Astrocyte (in vitro differentiated cells and primary cell): ENCODE measurements at places on chromosomes 5 and 9. TPM values are rescaled to one million over a fixed set of nuclear protein-coding genes. Genes with fewer than 3 reads are reported as not detected.

GABRA6 gene
- not detected in 2 replicates for total RNA-seq

MAP1B gene
- total RNA-seq: 386 and 476 TPM in 2 replicates

GNA14 gene
- total RNA-seq: 1.0 and 1.1 TPM in 2 replicates

GRCh38 chr5:160787240-160787639 lies 64.8 kb downstream of the ATP10B start:
- DNase-seq: no peak

DNA sequence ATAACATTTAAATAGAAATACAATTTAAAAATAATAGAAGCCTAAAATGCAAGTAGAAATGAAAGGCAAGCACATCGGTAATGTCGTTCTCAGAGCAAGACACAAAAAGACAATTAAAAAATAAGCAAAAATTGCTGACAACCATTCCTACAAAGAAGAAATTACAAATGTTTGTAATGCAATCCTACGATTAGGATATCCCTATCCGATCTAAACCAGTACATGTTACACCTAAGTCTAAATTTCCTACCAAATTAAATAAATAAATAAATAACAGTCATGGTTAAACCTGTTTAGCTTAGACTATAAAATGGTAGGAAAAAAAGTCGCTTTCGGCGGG lies 90.0 kb downstream of the ANXA2R start:
- no peak for DNase-seq

DNA sequence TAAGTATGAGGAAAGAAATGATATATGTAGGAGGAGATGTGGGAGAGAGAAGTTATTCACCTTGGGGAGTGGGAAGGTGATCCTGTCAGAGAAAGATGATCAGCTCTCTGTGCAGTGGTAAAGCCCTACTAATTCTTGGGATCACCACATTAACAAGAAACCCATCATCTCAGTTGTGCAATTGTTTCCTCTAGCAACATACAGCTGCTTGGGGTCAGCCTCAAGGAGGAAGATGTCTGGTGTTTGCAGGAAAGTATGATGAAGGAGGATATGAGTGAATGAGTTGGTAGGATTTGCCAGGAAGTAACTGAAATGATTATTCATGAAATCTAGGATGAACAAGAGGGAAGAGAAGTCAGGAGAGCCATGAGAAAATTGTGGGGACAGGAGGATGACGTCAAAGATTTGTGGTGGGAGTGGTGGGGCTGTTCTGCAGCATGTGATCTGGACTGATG lies 50.1 kb downstream of the TNFSF8 start:
- DNase-seq: no peak

DNA sequence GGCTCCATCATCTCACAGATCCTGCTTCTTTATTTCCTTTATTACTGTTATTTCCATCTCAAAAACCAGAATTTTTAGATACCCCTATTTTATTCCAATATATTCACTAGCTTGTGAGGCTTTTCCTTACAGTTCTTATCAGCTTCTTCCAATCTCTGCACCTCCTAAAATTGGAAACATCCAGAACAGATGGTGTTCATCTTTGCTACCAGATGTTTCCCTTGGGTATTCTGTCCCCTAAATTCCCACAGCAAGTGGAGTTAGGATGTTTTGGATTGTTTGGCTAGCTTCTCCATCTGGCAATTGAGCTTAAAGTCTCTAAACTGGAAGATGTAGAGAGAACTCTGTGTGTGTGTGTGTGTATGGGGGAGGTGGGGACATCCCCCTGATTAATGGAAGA lies 580.4 kb downstream of the DTWD2 start:
- DNase-seq: no peak

PKN3 gene
- 2.3 and 3.1 TPM in 2 replicates for total RNA-seq

PCDHB7 gene
- total RNA-seq: 0.79 and 1.0 TPM in 2 replicates

ADAMTS16 gene
- 5.7 and 11.4 TPM in 2 replicates for total RNA-seq

DNA sequence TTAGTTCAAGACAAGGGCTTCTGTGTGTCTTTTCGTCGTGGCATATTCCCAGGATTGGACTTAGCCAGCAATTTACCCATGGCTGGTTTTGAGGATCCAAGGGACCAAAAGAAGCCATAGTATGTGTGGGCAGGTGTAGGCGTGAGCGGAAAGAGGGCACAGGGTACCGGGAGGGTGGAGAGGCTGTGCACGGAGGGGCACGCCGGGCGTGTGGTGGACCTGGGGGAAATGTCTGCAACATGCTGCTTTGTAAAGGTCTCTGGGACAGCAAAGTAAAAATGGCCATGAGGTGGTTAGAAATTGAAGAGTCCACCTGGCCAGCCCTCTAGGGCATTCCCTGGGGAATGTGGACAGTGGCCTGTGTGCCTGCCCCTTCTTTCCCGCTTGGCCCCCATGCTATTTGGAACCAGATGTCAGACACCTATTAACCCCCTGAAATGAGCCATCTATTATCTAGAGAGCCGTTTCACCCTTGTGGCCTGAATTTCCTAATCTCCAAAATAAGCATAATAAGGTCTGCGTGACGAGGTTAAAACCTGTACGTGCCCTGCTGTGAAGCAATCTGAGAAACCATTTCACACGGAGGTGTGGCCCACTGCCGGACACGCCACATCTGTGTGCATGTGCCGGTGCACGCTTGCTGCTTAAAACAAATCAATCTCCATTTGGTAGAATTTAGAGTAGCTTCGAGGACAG lies 5.1 kb downstream of the FLT4 start:
- no peak for DNase-seq

DNA sequence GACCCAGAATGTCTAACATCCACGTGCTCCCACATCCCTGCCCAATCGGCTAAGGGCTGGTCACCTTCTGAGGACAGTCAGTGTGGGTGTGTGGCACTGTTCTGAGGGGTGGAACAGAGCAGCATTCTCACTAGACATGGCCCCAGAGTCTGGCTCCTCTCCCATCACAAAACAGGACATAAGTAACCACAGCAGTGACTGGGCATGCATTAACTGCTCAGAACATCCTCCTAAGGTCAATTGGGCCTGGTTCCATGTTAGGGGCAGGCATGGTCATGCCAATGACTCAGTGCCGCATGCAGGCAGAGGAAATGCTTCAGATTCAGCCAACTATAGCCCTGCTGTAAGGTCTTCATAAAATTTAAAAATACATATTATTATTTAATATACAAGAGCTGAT lies 12.9 kb downstream of the MACROH2A1 start:
- DNase-seq: no peak

DNA sequence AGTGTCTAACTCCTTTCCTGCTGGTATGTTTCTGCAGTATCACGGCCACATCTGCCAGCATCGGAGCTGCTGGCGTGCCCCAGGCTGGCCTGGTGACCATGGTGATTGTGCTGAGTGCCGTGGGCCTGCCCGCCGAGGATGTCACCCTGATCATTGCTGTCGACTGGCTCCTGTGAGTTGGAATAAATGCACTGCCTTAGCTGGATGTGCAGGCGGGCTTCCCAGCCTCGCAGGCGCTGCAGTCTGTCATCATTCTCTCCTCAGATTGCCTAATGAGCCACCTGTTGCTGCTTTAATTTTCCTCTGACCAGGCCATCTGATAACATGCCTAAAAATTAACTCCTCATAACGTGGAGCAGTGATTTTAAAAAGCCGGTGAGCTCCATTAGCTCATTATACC lies 79.1 kb upstream of the PLPP6 start:
- DNase-seq: no peak

ADAMTSL1 gene
- 11.4 and 12.6 TPM in 2 replicates for total RNA-seq

GRCh38 chr5:68680366-68680765 lies 413.4 kb upstream of the SLC30A5 start:
- no peak for DNase-seq

DNA sequence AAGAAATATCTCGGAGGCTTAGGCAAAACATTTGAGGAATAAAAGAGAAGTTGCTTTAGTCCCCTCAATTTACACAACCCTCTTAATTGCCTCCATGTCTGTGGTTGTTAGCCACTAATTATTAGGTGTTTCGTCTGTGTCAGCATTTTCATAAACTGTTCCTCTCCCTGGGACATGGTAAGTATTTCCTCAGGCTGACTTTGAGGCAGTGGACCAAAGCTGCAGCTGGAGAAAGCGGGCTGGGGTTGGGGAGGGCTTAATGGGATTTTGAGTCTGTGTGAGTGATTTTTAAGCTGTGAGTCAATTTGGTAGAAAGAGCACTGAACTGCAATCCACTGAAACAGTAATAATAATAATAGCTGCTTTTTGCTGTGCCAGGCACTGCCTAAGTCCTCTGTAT lies 13.0 kb upstream of the TTC1 start:
- no peak for DNase-seq

C8G gene
- 0.77 and 1.6 TPM in 2 replicates for total RNA-seq

TTC23L gene
- total RNA-seq: 0.16 and 1.2 TPM in 2 replicates

DNA sequence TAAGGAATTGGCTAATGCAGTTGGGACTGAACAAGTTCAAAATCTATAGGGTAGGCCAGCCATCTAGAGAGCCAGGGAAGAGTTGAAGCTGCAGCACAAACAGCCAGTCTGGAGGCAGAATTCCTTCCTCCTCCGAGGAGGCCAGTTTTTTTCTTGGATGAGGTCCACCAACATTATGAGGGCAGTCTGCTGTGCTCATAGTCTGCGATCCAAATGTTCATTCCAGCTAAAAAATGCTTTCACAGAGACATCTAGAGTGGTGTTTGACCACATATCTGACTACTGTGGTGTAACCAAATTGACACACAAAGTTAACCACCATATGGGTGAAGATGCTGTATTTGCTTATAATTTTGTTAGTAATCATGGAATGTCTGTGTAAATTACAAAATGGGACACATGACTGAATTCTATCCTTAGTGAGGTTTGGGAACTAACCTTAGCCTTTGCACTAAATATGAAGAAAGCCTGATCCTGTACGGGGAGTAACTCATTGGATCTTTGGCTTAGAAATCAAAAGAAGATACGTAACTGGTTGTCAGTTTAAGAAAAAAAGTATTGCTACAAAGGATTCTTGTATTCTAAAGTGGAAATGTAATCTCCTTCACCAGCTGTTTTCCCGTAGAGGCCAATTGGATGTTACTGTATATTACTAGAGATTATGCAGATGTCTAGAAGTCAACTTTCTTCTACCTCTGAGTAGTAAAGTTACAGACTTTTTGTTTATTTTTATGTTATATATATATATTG lies 70.6 kb downstream of the SPIN1 start:
- peak; percentile 95 for DNase-seq

FOXD4L3 gene
- total RNA-seq: not detected in 2 replicates

GFI1B gene
- total RNA-seq: not detected in 2 replicates

SLC46A2 gene
- total RNA-seq: not detected in 2 replicates

GARIN3 gene
- total RNA-seq: not detected in 2 replicates

- DNase-seq: no peak
Observed at GRCh38 chr5:15321776-15322175, 178.2 kb upstream of the FBXL7 start.

- DNase-seq: no peak
Observed at GRCh38 chr5:122639033-122639432, 135.8 kb upstream of the SNX2 start.

DNA sequence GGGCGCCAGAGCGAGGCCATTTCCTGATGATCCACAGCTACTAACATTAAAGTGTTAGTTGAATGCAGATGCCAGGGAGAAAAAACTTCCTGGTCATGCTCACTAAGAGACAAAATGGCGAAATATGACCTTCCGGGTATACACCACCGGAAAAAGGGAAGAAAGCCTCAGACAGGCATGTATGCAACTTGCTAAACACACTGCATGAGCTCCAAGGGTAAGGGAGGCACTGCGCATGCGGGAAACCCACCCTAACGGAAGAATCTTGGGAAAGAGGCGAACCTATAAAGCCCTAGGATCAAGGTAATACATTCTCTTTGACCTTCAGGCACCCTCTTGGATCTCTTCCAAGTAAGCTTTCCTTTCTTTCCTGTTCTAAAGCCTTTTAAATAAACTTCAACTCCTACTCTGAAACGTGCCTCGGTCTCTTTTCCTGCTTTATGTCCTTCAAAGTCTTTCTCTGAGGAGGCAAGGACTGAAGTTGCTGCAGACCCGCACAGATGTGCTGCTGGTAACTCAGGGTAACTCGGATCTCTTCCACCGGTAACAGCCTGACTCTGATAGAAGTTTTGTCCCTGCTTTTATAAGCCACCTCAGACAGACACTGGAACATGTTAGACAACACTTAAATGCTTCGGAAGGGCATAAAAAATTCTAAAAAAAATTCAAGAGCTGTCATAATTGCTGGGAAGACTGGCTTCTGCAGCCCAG lies 64.9 kb downstream of the DTWD2 start:
- DNase-seq: no peak

GRCh38 chr9:16241231-16241630 lies 629.2 kb downstream of the BNC2 start:
- peak; percentile 56 for DNase-seq

GRCh38 chr5:24644761-24645160 lies at the start of gene CDH10:
TSS of gene CDH10 (minus strand) at chr5:24644978. CDS start at chr5:24593490, 51,488 bp downstream.
- peak; percentile 63 for DNase-seq

WHRN gene
- total RNA-seq: 9.4 and 10.2 TPM in 2 replicates

IFNA14 gene
- not detected in 2 replicates for total RNA-seq

TAS2R1 gene
- not detected in 2 replicates for total RNA-seq

- peak; percentile 25 for DNase-seq
Observed at GRCh38 chr5:108521841-108522506, 140.1 kb upstream of the FBXL17 start.

IGFBPL1 gene
- 5.6 and 11.0 TPM in 2 replicates for total RNA-seq

GRCh38 chr5:143850050-143850683 lies 38.2 kb downstream of the HMHB1 start:
- no peak for DNase-seq

PHYHD1 gene
- total RNA-seq: 4.6 and 6.1 TPM in 2 replicates

GRCh38 chr9:72902268-72902667 lies 50.6 kb downstream of the ALDH1A1 start:
- DNase-seq: no peak

- no peak for DNase-seq
Observed at GRCh38 chr9:94164806-94165549, 80.7 kb downstream of the PTPDC1 start.

- DNase-seq: peak; percentile 15
Observed at GRCh38 chr5:118126159-118126558, 862.2 kb downstream of the DTWD2 start.

PCDHGA7 gene
- total RNA-seq: 0.57 and 0.62 TPM in 2 replicates

FAT2 gene
- total RNA-seq: 0.07 and 0.14 TPM in 2 replicates

OBP2B gene
- not detected in 2 replicates for total RNA-seq

DNA sequence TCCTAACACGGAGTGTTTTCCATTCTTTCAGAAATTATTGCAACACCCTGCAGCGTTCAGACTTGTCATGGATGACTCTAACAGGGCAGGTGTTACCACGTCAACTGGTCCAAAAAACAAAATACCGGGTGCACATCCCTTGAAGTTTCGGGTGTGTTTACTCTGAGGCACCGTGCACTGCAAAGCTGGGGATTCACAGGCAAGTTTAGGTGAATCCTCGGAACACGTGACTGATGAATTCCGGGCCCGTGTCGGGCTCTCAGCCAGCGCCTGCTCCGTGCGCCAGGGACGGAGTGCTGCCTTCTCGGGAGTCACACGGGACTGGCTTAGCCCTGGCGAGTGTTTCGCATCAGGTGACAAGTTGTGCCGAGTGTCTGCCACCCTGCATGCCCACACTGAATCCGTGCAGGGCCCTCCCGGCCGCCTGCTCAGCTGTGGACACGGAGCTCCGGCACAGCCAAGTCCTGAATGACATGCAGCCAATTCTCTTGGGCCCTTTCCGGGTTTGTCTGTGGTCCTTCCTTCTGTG lies 66.0 kb upstream of the IRX4 start:
- no peak for DNase-seq

- DNase-seq: no peak
Observed at GRCh38 chr9:10055886-10056395, 556.9 kb downstream of the PTPRD start.

LCN2 gene
- total RNA-seq: not detected in 2 replicates

GRCh38 chr9:129665389-129665775 lies at the start of gene PRRX2:
TSS of gene PRRX2 (plus strand) at chr9:129665647. CDS start at chr9:129665868, 221 bp downstream.
- DNase-seq: peak; percentile 36

GRCh38 chr5:170941788-170942187 lies 80.0 kb downstream of the RANBP17 start:
- DNase-seq: no peak

PCDHGA3 gene
- total RNA-seq: 0.14 and 0.17 TPM in 2 replicates
